Activated CD4-positive, alpha-beta T cell treated with anti-CD3 and anti-CD28 coated beads, Interleukin-2, amount 50 U/mL, for 4 hours (primary cell): ENCODE measurements at places on chromosomes 7 and 10.

DNA sequence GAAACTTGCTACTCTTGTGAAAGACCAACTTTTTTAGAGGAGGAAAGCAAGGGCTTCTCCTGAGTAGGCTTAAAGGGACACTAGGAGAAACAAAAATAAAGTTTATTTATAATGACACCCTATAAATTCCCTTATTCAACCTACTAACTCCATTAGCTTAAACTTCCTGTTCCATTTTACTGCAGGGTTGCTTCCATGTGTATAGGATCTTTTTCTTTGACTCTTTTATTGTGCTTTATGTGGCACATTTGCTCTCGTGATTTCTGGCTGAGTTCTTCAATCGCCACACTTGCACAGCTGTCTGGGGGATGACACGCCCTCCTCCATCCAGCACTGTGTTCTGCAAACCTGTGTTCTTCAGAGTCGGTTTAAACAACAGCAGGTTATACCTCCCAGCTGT is 225.7 kb upstream of the NPVF start:
- no peak for DNase-seq

DNA sequence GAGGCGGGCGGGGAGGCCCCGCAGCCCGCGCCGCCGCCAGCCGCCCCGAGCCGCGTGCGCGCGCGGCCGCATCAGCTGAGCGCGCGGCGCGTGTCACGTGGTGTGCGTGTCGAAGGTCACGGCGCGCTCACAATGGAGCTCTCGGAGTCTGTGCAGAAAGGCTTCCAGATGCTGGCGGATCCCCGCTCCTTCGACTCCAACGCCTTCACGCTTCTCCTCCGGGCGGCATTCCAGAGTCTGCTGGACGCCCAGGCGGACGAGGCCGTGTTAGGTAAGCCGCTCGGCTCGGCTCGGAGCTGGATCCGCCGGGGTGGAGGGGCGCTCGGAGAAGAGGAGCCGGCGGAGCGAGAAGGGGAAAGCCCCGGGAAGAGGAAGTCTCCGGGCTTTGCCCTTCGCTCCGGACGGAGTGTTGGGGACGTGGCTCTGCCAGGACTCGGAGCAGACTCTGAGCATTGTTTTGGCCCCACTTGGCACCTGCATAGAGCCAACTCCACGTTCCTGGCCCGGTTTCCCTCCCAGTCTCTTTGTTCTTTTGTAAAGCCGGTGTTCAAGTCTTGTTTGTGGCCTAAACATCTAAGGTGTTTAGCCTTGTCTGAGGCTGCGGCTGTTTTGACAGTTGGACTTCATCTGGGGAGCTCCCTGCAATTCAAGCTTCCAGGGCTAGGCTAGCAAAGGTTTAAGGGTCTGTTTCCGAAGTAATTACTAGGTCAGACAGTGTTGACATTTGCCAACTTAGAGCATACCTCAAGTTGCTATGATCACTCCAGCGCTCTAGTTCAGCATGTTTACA is at the start of gene COMMD3:
TSS of gene COMMD3 (plus strand) at position 103 of the 790 bp plus-strand sequence. CDS start at position 133, 30 bp downstream.
- peak; percentile 72 for DNase-seq

GRCh38 chr7:28316489-28316888 is 95.8 kb upstream of the CREB5 start:
- DNase-seq, result no peak

- DNase-seq, result no peak
Measured at GRCh38 chr7:80589631-80590030, 48.8 kb upstream of the CD36 start.

- no peak for DNase-seq
Measured at GRCh38 chr10:33876584-33877400, 542.3 kb upstream of the NRP1 start.

DNA sequence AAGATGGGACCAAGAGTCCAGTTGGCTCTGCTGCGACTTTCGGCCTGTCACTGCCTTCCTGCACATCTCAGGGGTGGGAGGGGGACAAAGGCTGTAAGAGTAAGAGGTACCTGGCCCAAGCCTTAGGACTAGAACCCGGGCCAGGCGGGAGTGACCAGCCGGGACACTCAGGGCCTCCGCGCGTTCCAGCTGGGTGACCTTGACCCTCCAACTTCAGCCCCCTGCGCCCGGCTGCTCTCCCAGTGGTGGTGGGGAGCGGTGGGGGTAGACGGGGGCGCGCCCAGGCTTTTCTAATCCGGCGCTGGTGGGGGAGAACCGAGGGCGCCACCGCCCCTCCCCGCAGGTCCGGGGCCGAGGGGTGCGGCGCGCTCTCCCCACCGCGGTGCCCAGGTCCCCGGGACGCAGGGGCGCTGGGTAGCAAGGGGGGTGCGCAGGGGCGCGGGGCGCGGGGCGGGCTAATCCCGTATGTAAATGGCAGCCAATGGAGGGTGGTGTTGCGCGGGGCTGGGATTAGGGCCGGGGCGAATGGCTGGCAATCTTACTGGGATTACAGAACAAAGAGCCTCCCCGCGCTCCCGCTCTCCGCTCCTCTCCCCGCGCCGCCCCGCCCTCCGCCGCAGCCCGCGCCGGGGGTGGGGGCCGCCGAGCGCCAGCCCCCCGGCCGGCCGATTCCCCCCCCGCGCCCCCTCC is at the start of gene GTF2IRD1:
TSS of gene GTF2IRD1 (plus strand) at position 585 of the 690 bp plus-strand sequence. CDS start 54,175 bp downstream, outside the sequence.
- DNase-seq, result peak; percentile 23

- DNase-seq, result no peak
Measured at GRCh38 chr7:46071601-46072000, 150.5 kb upstream of the IGFBP3 start.

GRCh38 chr10:24707445-24707844 is 16.2 kb downstream of the ARHGAP21 start:
- DNase-seq, result no peak

DNA sequence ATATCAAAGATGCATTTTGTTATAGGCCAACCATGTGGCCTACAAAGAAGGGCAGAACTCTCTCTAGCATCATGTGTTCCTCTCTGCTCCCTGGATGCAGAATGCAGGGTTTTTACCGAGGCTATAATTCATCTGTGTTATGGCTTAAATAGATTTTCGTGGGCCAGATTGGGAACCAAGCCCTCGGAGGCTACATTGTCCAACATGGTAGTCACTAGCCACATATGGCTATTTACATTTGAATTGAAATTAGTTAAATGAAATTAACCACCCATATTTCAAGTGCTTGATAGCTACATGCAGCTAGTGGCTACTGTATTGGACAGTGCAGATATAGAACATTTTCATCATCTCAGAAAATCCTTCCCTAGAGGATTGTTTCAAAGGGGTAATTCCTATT is 2.8 kb downstream of the PLCE1 start:
- no peak for DNase-seq

- peak; percentile 74 for DNase-seq
Measured at GRCh38 chr7:155206318-155207020, 91.2 kb upstream of the INSIG1 start.
